ENCODE measurements at places on chromosomes 7 and 10.
A peak's percentile ranks its signal among the peaks of the same experiment; 100 is the strongest.

- no peak for DNase-seq
These were observed 63.2 kb upstream of the FHIP2A start for GRCh38 chr10:114758331-114758730.

- DNase-seq, result peak; percentile 4
These were observed 507 bp downstream of the PDZD8 start for GRCh38 chr10:117374506-117375359.

DNA sequence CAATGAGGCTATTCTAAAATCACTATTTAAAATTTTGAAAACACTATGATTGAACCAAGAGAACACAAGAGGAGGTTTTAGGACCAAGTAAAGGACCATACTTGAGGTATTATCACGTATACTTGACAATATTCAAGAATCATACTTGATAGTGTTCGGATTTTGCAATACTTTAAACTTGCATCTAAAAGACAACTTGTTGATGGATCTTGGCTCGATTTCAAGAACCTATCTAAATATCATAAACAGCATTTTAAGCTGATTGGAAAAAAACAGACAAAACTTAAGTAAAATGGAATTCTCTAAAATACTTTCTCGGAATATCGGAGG is 1.3 kb downstream of the NAMPT start:
- DNase-seq, result no peak

- no peak for DNase-seq
These were observed 167.2 kb downstream of the AKR1D1 start for GRCh38 chr7:138243430-138243829.

GRCh38 chr10:131198843-131199242 is 112.7 kb downstream of the TCERG1L start:
- DNase-seq, result no peak

DNA sequence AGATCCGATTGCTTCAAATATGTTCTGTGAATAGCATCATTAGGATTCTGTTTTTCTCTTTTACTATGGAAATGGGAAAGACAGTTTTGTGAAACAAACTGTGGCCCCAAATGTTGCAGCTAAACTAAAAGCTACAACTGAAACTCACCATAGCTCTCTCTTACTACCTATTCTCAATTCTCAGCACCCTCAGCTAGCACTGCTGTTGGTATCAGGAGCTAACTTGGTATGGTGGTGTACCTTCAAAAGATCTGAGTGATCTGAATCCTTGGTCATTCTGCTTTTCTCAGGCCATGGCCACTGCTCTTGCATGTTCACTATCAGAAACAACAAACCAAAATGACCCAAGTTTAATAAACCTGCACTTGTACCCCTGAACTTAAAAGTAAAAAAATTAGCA is 1208.0 kb downstream of the SORCS1 start:
- no peak for DNase-seq

DNA sequence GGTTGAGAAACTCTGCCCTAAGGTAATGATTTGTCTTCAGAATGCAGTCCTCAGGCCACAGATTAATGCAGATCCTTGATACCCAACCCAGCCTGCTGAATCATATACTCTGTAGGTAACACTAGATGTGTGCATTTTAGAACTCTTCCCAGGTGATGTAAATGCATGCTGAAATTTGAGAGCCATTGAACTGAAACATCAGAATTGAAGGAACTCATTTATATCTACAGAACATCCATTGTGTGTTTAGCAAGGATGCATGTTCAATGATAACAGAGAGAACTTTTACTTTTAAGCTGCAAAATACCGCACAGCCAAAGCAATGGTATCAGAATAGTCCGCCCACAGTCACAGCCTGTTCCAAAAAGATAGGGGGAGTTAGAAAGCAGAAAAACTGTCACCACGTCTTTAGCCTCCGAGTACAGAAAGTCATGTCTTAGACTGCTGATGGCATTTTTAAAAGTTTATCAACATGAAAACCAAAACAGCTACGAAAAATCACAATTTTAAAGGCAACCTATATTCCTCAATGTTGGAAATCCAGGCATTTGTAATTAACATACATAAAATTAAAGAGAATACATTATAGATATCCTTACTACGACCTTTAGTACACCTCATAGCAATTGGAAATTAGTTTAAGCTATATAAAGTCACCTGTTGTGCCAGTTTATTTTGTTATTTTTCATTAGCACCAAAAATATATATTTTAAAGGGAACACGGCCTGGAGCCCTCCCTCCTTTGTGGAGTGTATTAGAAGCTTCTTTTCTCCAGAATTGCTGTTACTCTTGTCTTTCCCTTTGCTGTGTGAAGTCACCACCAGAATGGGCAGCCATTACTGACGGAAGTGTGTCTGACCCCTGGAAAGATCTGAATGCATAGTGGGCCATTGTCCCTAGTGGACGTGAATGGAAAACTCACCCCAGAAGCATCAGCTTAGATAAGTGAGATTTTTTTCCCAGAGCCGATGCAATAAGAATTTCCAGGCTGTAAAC is 65.8 kb upstream of the PRKAR2B start:
- no peak for DNase-seq

DNA sequence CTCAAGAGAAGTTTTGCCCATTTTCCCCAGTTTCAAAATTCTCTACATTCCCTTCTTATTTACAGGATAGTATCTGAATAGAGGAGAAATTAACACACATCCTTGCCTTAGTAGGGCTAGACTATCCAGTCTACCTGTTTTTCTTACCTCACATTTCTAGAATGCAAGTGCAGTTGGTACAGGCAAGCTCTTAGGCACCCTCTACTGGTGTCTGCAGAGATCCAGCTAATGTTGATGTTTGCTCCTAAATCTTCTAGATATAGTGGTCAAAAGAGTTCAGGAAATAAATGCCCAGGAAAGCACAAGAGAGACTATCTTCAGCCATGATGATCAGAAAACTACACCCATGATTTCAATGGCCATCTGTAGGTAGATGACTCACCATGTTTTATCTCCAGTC is 205.3 kb downstream of the HTR7 start:
- DNase-seq, result no peak

- no peak for DNase-seq
These were observed 123.8 kb downstream of the ADARB2 start for GRCh38 chr10:1613511-1613910.

GRCh38 chr10:127888521-127889312 is 4.0 kb downstream of the CLRN3 start:
- DNase-seq, result no peak

DNA sequence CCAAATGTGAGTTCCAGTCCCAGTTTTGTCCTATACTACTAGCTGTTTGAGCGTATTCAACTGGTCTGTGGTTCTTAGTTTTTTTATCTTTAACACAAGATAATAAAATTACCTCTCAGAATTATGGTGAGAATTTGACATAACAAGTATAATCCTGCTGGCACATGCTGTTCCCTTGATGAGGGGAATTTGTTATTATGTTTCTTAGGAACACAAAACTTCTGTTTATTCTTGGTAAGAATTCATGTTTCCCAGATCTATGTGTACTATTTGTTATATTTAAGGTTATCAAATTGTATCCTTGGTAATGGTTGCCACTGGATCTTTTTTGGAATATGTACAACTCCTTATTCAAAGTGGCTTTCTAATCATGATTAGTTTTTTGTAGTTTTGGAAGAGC is 335.6 kb downstream of the ADK start:
- no peak for DNase-seq

DNA sequence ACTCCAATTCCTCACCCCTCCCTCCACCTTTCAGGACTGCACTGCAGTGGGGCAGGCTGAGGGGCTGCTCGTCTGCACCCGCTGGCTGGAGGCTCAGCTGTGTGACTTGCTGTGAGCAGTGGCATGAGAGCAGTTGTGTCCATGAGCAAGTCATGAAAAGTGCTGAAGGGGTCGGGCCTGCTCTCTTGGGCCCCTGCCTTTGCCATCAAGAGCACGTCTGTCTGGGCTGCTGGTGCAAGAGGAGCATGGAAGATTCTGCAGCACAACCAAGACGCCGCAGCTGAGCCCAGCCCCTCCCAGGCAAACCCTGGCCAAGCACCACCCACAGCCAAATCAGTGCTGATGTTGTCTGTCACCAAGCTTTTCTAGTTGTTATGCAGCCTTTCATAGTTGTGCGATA is 284.3 kb downstream of the TCERG1L start:
- DNase-seq, result no peak

GRCh38 chr7:5701085-5701914 is 80.2 kb downstream of the RNF216 start:
- peak; percentile 45 for DNase-seq

- DNase-seq, result no peak
These were observed 109.4 kb downstream of the SEMA3A start for GRCh38 chr7:84085147-84085546.

DNA sequence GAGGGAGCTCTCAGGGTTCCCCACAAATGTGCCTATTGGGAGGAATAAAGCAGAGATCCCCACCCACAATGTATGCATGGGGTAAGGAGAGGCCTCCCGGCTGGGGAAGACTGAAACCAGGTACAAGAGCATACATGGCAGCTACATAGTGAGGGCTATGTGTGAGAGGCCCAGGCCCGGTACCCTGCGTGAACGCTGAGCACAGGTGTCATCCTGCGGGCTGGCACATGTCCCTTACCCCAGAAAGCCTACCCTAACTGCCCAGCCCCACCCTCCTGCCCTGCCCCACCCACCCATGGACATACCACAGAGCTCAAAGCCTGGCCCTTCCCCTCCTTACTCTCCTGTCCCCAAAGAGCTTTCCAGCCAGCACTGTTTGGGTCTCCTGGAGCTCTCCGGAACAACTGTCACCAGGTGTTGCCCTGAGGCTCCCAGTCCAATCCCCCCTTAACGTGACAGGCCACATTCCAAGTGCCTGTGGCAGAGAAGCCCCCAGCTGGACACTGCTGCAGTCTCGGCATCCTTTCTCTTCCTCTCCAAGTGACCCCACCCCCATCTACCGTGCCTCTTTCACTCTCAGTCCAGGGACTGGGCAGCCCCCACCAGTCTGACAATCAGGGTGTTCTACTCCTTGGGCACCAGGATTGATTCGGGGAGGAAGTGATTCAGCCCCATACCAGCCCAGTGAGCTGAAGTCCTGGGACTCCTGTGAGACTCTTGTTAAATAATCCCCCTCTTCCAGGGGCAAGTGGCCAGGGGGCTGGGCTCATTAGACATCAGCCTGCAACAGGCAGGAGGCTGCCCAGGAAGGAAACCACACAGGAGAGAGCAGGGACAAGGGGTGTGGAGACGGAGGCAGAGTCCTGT is 19.6 kb downstream of the GRID1 start:
- DNase-seq, result no peak

DNA sequence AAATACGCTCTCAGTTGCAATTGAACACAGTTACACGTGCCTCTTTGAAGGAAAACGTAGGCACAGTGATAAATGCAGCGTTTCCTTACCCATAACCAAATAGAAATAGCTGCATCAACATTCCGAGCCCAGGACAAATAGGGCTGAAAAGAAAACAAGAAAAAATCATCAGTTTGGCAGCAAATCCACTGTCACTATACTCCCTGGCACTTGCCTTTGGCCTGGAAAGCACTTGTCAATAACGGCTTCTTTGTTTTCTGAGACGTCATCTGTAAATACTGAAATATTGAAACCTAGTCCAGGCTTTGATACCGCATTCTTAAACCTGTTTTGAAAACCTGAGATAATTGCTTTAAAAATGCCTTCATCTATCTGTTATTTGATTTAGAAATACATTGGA is 167.2 kb upstream of the AKR1E2 start:
- DNase-seq, result no peak

DNA sequence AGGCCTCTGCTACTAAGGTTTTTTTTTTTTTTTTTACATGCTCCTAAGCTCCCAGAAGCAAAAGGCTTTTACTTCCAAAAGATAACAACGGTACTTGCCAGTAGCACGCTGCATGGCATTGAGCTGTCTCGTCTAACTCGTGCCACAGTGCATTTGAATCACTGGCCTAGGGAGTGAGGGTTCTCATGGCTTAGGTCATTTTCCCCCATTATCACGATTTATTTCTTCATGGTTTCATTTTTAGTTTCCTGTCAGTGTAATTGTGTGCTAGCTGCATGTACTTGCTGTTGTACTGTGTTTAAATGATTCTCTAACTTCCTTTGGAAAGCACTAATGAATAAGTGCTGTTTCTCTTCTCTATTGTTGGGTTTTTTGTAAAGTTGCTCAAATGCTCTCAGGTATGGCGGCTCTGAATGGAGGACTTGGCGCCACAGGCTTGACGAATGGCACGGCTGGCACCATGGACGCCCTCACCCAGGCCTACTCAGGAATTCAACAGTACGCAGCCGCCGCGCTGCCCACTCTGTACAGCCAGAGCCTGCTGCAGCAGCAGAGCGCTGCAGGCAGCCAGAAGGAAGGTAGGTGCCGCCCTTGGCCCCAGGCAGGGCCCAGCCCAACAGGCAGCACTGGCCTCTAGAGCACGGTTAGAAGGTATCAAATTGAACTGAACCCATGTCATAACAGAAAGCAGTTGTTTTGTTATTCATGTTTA is 290.5 kb downstream of the USP6NL start:
- DNase-seq, result no peak

- DNase-seq, result no peak
These were observed 35.9 kb downstream of the DENND2A start for GRCh38 chr7:140604760-140605159.

DNA sequence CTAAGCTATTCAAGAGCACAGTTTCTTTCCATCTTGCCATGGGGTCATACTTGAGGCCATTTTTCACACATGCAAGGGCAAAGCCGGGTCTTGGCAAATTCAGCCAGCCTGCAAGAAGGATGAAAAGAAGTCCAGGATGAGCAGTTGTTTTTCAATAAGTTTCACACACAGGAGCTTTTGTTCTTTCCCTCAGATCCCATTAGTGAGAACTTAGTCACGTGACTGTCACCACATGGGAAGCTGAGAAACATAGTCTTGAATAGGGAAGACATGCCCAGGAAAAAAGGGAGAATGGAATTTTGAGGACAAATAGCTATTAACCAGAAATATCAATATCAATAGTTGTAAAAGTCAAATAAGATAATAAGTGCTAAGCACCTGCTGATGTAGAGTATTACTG is 137.7 kb downstream of the AHR start:
- no peak for DNase-seq

- no peak for DNase-seq
These were observed 89.3 kb downstream of the LYZL2 start for GRCh38 chr10:30540276-30540675.

GRCh38 chr10:6400331-6400730 is 179.7 kb downstream of the PRKCQ start:
- DNase-seq, result no peak

- DNase-seq, result no peak
These were observed 52.9 kb downstream of the MTPN start for GRCh38 chr7:135924302-135924701.
